ENCODE measurements at places on chromosomes 4 and X.

DNA sequence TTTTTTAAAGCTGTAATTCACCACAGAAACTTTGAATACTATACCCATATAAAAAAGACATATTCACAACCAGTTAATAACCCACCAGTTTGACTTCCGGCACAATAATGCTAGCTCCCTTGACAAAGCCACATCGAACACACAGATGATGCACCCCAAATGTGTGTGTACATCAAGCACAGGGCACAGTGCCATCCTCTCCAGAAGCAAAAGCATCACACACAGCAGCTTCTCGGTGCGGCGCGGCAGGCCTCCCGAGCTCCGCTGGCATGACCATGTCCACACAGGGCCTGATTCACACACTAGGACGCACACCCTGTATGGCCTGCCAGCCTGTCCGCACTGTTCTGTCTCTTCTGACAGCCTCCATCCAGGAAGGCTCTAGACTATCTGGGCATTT, 88.0 kb downstream of the LEF1 start:
- no peaks in the 10 kb centered on the region for H3K36me3 ChIP-seq
- no peak overlapping the region for H3K4me3 ChIP-seq
- no peak for DNase-seq
- no peaks in the 10 kb centered on the region for H3K4me1 ChIP-seq
- peaks cover 40% of the 10 kb centered on the region for H3K27me3 ChIP-seq

- H3K27ac ChIP-seq: peak overlapping the region; percentile 86
- DNase-seq: no peak
- H3K4me3 ChIP-seq: no peak overlapping the region
- H3K36me3 ChIP-seq: peaks cover 33% of the 10 kb centered on the region
Observed at GRCh38 chr4:168884251-168885124, 125.6 kb downstream of the CBR4 start.

- no peak overlapping the region for H3K27ac ChIP-seq
- no peaks in the 10 kb centered on the region for H3K4me1 ChIP-seq
- H3K4me3 ChIP-seq: no peak overlapping the region
- DNase-seq: no peak
- H3K27me3 ChIP-seq: no peaks in the 10 kb centered on the region
- H3K36me3 ChIP-seq: no peaks in the 10 kb centered on the region
Observed at GRCh38 chr4:181157647-181158046, 1085.6 kb upstream of the TENM3 start.

DNA sequence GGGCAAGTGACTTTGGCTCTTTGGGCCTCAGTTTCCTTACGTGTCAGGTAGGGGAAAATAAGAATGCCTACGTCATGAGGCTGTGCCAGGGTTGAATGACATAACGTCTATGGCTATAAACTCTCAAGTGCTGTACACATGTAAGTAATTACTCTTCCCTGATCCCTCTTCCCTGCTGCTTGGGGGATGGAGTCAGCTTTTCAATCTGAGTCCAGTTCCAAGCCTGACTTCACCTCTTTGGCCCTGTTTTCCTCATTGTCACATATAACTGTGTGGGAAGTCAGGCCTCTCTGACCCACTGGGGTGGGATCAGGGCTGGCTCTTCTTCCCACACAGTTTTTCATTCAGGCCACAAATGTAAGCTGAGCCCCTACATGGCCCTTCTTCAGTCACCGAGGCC, 11.4 kb upstream of the CITED1 start:
- H3K36me3 ChIP-seq: no peaks in the 10 kb centered on the region
- H3K4me3 ChIP-seq: no peak overlapping the region
- no peaks in the 10 kb centered on the region for H3K4me1 ChIP-seq
- no peak overlapping the region for H3K27ac ChIP-seq
- H3K27me3 ChIP-seq: 0 out of 2 replicates have a peak, but pooled peaks cover 4% of the 10 kb centered on the region

- H3K36me3 ChIP-seq: no peaks in the 10 kb centered on the region
- no peak overlapping the region for H3K27ac ChIP-seq
- no peak overlapping the region for H3K4me3 ChIP-seq
Observed at GRCh38 chrX:87105131-87105530, 412.5 kb upstream of the KLHL4 start.

GRCh38 chr4:127188847-127189246, 443.9 kb upstream of the INTU start:
- no peaks in the 10 kb centered on the region for H3K27me3 ChIP-seq
- DNase-seq: no peak

DNA sequence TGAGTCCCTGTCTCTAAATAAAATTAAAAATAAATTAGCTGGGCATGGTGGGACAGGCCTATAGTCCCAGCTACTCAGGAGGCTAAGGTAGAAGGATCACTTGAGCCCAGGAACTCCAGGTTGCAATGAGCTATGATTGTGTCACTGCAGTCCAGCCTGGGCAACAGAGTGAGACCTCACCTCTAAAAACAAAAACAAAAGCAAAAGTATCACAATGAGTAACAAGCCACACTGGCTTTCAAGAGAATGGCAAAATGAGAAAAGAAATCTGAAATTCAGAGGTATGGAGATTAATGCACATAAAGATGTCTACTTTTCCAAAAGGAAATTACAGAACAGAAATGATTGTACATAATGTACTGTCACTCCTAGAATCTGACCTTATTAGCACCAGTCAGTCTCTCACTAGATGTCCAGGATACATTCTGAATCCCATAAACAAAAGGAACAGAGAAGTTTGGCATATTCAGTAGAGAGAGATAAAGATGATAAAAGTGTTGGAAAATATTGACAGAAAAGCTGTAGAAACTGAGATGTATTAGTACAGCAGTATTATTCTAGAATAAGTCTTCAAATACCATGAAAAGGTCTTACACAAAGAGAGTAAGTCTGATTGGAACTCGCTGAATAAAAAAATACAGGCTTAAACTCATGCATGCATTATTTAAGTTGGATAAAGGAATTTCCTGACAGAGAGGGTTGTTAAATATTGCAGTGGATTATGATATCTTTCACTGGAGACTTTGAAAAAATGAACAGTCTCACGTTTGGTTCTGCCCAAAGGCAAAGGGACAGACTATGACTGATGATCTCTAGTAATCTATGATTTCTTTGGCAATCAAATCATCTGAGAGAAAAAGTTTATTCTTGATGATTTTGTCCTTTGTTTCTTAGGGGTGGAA, 102.5 kb downstream of the SH3RF1 start:
- peaks cover 3% of the 10 kb centered on the region for H3K4me1 ChIP-seq
- no peak overlapping the region for H3K27ac ChIP-seq
- no peaks in the 10 kb centered on the region for H3K27me3 ChIP-seq
- H3K4me3 ChIP-seq: no peak overlapping the region

DNA sequence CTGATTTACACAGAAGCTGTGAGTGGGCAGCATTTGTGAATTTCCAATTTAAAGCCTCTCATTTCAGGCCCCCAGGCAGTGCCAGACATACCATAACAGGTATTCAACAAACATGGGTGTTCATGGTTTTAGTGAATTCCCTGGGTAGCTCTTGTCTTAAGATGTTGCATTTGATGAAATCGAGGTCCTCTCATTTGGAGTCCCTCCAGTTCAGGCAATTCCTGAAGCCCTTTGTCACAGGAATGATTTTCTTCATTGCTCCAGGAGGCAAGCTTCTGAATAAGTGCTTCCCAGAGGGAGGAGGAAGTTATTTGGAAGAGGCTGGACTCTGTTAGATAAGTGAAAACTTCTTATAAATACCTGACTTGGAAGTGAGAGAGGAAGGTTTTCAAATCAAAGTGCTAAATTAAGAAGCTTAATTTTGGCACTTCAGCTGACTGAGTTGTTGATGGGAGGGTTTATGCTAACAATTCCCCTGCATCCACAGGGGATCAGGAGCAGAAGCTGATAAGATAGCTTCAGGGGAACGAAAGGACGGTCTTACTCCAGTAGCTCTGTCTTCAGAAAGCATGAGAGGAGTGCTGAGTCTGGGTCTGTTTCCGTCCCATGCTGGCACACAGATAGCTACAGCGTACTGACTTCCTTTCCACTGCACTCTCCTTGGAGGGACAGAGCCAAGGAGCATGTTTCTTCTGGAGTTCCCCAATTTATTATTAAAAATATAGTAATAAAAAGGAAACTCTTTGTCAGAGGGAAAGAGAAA, 543.1 kb downstream of the GBA3 start:
- H3K4me3 ChIP-seq: no peak overlapping the region
- no peak overlapping the region for H3K27ac ChIP-seq
- no peaks in the 10 kb centered on the region for H3K36me3 ChIP-seq
- H3K4me1 ChIP-seq: no peaks in the 10 kb centered on the region
- H3K27me3 ChIP-seq: no peaks in the 10 kb centered on the region
- DNase-seq: no peak

All from SK-N-SH (cell line).